ENCODE measurements at places on chromosomes 12 and 14.

DNA sequence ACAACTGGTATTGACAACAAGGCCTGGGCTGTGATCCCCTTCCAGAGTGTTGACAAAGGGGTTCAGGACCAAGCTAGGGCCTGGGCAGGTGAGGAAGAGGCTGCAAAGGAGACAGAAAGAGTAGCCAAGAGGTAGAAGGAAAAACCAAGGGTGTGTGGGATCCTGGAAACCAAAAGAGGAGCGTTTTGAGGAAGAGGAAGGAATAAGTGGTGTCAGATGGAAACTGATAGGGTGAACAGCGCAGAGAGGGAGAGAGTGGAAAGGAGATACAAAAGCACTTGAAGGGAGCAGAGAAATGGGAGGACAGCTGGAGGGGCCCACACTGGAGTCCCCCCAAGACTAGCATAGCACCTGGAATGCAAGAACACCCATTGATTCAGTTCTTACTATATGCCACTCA lies 8.3 kb upstream of the HVCN1 start:
- DNase-seq = no peak

DNA sequence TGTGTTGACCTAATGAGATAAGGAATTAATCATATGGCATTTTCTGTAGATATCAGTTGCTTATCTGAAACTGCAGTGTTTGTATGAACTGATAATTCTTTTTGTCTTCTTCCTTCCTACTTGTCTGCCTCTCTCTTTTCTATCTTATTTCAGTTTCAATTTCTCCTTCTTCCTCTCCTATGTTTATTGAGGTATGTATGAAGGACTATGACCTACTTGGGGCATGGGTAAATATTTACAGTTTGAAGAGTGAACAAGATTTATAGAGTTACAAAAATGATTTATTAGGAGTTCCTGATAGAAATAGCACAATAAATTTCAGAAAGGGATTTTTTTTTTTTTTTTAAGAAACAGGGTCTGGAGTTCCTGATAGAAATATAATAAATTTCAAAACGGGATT lies 88.7 kb upstream of the MUCL1 start:
- DNase-seq = no peak

DNA sequence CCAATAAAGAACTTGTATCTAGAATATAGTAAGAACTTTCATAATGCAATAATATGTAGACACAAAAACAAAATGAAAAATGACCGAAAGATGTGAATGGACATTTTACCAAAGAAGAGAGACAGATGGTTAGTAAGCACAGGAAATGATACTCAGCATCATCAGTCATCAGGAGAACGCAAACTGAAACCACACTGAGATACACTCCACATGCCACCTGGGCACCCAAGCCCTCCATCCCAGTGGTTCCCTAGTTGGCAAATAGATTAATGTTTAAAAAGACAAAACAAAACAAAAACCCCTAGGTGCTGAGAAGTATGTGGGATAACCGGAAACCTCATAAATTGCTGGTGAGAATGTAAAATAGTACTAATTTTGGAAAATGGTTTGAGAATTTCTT lies 26.8 kb upstream of the VPS33A start:
- DNase-seq = peak; percentile 10

- DNase-seq = no peak
Observed at GRCh38 chr12:88985011-88985410, 367.3 kb downstream of the DUSP6 start.

DNA sequence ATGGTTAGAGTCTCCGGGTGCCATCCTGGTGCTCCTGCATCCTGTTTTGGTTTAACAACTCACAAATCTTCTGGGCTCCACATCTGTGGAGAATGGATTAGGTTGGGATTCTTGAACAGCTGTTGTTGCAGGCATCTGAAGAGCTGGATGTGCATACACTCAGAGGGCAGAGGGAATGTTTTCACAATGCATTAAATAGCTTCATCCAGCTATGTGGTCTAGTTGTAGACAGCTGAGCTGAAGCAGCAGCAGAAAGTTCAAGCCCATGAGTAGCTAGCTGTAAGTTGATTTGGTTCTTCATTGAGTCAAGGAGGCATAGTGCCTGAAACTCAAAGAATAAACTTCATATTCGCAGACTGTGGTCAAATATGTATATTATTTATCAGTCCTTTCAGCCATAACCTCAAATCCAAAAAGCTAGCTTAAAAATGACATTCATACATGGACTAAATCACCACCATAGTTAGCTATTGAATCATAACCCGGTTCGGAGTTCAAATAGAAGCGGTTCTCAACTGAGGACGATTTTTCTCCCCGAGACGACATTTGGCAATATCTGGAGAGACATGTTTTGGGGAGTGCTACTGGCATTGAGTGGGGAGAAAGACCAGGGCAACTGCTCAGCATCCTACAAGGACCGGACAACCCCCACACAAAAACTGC lies 858 bp upstream of the ANKRD13A start:
- DNase-seq = peak; percentile 30

DNA sequence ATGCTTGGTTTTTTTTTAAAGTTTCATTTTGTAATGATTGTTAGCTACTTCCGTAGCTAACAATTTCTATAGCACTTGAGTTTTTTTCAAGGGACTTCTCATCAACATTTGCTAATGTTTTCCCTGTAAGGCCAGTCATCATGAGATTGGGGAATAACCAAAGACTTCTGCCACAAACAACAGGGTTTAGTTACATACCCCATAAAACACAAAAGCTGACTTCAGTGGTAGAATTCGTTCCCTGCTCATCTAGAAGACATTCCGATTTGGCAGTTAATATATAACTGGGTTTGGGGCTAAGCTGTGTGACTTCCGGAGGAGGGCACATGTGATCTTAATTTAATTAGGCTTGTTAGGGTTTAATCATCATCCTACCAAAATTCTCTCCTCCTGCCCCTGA lies 22.9 kb downstream of the EGLN3 start:
- DNase-seq = no peak

GRCh38 chr14:103530390-103530789 lies 1.4 kb downstream of the TRMT61A start:
- no peak for DNase-seq

DNA sequence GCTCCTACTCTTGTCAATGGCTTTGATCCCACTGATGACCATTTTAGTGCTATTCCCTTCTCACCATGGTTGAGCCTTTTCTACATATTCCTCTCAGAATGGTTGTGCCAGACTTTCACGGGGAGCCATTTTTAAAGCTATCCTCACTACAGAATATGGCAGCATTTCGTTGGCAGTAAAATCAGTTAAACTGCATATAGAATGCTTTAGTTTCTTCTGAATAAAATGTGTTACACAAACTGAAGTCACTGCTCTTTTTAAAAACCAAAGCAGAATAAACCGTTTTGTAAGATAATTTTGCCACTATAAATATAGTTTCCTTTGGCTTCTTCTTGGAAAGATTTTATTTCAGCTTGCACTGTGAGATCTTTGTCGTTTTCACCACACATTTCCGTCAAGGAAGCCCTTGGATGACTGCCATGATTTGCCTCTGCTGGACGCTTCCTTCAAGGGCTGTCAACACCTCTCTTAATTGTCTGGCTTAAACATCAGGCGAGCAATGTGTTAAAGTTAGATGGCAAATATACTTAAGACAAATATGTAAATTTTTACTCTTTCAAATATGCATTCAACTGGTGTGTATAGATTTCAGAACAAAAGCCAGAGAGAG lies 624.2 kb downstream of the DIO2 start:
- DNase-seq = no peak

DNA sequence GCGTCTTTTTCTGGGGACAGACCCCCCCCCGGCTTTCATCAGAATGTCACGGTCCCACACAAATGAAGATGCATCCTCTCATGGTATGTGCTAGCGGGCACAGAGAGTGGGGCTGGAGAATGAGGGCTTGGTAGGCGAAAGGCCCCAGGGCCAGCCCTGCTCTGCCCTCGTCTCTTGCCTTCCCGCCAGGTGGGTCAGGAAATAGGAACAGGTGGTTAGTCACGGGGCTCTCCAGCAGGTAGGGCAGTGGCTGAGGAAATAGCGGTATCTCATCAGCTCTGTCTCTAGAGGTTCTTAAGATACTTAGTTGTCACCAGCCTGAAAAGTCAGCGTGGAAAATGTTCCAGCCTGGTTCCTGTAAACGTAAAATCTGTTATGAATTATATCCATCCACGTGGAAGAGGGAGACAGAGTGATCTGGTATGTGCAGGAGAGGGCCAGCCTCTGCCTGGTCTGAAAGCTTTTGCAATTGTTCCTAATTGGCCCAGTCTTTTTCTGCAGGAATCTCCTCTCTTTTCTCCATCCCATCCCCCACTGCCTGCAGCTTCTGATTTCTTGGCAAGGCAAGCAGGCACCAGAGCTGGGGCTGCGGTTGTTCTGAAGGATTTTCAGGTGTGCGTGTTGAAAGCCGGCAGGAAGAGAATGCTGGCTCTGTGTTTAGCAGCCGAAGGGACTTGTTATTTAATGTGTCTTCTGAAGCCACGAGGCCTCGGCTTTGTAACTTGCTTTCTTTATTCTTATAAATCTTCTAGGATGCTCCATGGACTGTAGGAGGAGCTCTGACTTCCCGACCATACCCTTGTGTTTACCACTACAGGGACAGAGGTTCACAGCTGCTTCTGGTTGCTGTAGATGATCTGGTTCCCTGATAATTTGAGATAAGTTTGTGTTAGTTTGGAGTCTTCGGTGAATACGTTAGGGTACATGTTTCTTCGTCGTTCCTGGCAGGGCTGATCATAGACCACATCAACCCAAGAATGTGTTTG lies 131.1 kb downstream of the CACNA1C start:
- no peak for DNase-seq

- no peak for DNase-seq
Observed at GRCh38 chr12:67540920-67541624, 107.5 kb upstream of the DYRK2 start.

GRCh38 chr12:120240495-120240833 lies 25.1 kb downstream of the PXN start:
- DNase-seq = no peak

DNA sequence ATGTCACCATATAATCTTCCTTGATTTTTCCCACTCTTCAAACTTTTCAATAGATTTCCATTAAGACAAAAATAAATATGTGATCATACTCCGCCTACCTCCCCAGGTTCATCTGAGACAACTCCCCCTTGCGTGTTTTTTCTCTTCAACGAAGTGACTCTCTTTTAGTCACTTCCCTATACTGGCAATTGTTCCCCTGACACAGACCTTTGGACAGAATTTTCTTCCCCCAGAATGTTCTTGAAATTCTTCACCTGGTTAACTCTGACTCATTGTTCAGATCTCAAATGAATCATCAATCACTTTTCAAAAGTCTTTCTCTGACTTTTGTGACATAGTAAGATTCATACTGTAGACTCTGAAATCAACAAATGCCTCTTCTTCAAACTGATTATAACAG lies 727.3 kb upstream of the LMO3 start:
- no peak for DNase-seq

DNA sequence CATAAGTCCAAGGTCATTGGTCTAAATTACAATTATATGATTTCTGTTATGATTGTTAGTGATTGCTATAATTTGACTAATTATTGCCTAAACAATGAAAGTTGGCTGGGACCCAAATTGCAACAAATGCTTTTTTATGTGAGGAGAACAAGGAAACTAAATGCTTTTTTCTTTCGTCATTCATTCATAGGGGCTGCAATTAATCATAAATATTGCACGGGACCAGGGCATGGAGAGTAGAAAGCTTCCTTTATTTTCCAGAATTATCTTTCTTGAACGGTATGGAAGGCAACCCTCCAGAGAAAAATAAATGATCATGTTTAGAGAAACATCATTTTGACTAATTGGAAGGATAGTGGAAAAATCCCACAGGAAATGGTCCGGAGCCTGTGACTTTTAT lies 32.6 kb upstream of the ARHGAP5 start:
- no peak for DNase-seq

DNA sequence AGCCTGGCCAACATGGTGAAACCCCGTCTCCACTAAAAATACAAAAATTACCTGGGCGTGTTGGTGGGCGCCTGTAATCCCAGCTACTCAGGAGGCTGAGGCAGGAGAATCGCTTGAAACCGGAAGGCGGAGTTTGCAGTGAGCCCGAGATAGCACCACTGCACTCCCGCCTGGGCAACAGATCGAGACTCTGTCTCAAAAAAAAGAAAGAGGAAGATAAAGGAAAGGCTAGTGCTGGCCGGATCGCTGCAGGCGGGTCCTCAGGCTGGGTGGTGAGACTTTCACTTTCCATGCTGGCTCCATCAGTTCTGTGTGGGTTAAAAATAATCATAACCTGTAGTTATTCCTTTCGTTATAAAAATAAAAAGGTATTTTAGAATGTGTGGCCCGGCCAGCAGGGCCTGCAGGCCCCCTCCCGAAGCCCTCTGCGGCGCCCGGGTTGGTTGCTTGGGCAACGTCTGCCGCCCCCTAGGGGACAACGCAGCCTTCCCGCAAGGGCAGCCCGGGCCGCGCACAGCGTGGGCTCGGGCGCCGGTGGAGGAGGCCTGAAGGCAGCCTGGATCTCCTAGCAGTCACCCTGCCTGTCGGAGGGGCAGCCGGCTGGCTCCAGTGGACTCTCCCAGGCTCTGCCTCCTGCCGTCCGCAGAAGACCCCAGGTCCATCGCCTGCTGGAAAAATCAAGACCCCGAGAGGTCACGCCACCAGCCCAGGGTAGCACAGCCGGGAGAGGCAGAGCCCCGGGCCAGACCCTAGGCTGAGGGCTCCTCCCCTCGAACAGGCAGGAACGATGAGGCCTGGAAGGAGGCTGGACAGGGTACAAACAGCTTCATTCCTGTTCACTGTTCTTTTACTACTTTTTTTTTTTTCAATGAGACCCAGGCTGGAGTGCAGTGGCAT lies 5.0 kb upstream of the SLC25A47 start:
- DNase-seq = peak; percentile 78

GRCh38 chr14:104515059-104515810 lies 64.3 kb upstream of the C14orf180 start:
- no peak for DNase-seq

DNA sequence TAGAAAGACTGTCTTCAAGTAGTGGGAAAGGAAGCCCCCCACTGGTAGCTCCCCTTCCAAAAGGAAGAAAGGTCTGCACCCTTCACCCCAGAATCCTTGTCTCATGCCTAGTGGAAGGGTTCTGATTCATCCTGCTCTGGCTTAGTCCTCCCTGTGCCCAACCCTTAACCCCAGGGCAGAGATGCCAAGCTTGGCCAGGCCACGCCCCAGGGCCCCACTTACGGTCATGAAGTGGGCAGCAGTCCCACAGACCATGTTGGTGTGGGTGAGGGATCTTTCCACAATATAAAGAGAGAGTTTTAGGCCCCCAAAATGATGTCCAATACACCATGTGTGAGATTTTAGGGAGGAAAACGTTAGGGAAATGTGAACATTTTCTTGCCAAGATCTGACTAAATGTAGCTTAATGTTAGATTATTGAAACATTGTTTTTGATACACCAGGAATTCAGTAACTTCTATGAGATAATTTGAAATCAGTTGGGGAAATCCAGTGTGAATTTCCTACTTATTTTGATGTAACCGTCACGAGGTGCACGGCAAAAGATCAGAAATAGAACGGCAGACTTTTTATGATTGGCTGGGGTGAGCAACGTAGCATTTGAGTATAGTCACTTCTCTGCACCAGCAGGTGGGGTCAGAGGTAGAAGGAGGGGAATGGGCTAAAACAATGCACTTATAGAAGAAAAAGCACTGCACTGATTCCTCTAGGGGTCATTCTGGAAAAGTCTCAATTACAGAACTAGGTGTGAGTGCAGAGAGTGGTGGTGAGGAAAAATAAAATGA lies 8.2 kb upstream of the SSPN start:
- DNase-seq = peak; percentile 27

GRCh38 chr14:94816113-94816512 lies 46.2 kb upstream of the GSC start:
- no peak for DNase-seq

- DNase-seq = peak; percentile 64
Observed at GRCh38 chr12:113149361-113150150, at the start of gene CFAP73. Gene CFAP73, plus strand, starts transcription at chr12:113149724. Its CDS starts 134 bp downstream, at chr12:113149858.

GRCh38 chr12:618605-619004 lies 44.6 kb downstream of the NINJ2 start:
- DNase-seq = no peak

GRCh38 chr14:39368261-39368959 lies 63.8 kb downstream of the FBXO33 start:
- peak; percentile 32 for DNase-seq

Data from NAMALWA (cell line).